ENCODE measurements at places on chromosomes 2 and 18.

DNA sequence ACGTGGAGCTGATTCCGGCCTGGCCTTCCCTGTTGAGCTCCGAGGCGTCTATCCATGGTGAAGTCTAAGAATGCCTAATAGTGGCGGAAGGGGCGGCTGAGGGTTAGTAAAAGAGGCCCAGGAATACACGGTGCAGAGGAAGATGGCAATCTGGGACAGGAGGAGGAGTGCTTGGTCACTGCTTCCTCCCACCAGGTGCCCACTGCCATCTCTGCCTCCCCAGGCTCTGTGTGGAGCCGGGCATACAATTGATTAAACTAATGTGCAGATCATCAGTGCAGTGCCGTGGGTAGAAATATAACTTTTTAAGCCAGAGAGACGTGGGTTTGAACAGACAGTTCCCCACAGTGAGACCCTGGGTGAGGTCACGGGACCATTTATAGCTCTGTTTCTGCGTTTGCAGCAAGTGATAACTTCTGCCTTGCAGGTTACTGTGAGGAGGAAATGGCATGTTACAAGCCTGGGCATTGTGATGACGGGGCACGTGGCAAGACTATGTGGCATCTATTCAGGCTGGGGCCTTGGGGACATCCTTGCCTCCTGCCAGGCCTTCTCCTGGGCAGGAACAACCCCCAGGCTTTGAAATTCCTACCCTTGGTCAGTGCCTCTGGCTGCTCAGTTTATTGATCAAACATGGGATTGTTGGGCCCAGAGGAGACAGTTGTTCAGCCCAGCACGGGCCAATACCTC lies 204.9 kb downstream of the ASB1 start:
- no peak overlapping the region for H3K4me3 ChIP-seq
- H3K27ac ChIP-seq: no peak overlapping the region
- DNase-seq: no peak
- H3K27me3 ChIP-seq: no peaks in the 10 kb centered on the region
- no peaks in the 10 kb centered on the region for H3K4me1 ChIP-seq
- H3K36me3 ChIP-seq: no peaks in the 10 kb centered on the region

- no peaks in the 10 kb centered on the region for H3K27me3 ChIP-seq
- H3K4me3 ChIP-seq: no peak overlapping the region
- no peak overlapping the region for H3K27ac ChIP-seq
- no peak for DNase-seq
- no peaks in the 10 kb centered on the region for H3K4me1 ChIP-seq
Observed at GRCh38 chr2:175728032-175728431, 274.0 kb downstream of the LNPK start.

DNA sequence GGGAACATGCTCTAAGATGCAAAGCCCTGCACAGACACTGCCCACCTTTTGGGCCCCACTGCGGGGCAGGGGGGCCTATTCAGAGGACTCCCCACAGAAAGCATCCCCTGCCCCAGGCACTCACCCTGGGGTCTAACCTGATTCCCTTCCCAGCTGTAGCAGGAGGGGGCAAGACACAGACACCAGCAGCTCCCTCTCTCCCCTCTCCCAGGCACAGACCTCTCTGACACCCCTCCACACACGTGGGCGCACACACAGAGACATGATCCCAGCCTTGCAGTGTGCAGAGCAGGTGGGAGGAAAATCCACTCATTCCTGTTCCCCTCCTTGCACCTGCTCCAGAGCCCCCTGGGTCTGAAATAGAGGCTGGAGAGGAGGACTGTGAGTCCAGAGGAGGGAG lies 10.7 kb downstream of the TNS1 start:
- no peaks in the 10 kb centered on the region for H3K27me3 ChIP-seq
- no peaks in the 10 kb centered on the region for H3K36me3 ChIP-seq
- no peak overlapping the region for H3K4me3 ChIP-seq
- H3K27ac ChIP-seq: no peak overlapping the region

GRCh38 chr2:170226216-170226615 lies 48.3 kb downstream of the MYO3B start:
- no peaks in the 10 kb centered on the region for H3K27me3 ChIP-seq
- no peak overlapping the region for H3K4me3 ChIP-seq
- no peak overlapping the region for H3K27ac ChIP-seq
- H3K4me1 ChIP-seq: no peaks in the 10 kb centered on the region

DNA sequence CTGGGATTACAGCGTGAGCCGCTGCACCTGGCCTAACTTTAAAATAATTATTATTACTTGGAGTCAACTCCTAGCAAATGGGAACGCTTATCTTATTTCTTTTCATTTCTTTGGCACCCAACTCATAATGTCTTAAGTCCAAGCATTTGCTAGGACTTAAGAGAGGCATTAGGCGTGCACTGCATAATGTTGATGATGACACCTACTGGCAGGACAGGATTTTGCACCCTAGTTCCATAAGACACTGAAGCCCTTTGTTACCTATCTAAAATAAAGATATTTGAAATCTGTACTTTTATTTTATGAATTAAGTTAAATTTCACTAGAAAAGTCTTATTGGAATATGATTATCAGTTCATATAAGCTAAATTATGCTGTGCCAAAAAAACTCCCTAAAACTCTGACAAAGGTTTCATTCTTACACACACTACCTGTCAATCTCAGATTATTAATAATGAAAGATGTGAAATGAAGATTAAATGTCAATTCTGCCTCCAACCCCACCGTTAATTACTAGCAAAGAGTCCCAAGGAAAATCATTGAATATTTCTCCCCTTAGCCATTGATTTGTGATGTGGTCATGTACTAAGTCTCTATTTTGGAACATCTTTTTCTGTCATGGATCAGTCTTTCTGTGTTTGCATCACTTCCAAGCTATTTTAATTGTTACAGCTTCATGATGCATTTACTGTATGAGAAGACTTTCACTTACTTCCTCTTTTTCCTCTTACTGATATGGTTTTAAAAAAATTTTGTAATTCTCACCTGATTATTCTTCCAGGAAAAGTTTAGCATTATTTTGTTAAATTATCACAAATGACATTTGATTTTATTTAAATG lies 12.7 kb upstream of the CDH2 start:
- no peaks in the 10 kb centered on the region for H3K27me3 ChIP-seq
- no peaks in the 10 kb centered on the region for H3K4me1 ChIP-seq

DNA sequence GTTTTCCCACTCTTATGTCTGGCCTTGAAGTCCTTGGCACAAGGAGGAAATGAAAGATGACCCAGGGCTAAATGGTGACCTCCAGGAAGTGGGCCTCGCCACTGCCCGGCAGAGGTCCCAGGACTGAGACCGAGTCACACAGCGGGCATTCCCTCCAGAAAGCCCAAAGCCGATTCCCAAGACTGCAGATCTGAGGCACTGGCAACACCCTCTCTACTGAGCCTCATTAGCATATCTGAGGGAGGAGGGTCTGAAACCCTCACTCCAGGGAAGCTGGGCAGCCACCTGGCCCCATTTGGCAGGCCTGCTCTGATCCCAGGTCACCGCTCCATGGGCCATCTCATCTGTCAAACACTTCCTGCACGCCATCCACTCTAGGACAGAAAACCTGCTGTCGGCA lies 29.1 kb downstream of the FAM178B start:
- H3K36me3 ChIP-seq: no peaks in the 10 kb centered on the region
- no peak overlapping the region for H3K27ac ChIP-seq
- no peak overlapping the region for H3K4me3 ChIP-seq
- H3K27me3 ChIP-seq: no peaks in the 10 kb centered on the region
- H3K4me1 ChIP-seq: peaks cover 16% of the 10 kb centered on the region
- DNase-seq: no peak

DNA sequence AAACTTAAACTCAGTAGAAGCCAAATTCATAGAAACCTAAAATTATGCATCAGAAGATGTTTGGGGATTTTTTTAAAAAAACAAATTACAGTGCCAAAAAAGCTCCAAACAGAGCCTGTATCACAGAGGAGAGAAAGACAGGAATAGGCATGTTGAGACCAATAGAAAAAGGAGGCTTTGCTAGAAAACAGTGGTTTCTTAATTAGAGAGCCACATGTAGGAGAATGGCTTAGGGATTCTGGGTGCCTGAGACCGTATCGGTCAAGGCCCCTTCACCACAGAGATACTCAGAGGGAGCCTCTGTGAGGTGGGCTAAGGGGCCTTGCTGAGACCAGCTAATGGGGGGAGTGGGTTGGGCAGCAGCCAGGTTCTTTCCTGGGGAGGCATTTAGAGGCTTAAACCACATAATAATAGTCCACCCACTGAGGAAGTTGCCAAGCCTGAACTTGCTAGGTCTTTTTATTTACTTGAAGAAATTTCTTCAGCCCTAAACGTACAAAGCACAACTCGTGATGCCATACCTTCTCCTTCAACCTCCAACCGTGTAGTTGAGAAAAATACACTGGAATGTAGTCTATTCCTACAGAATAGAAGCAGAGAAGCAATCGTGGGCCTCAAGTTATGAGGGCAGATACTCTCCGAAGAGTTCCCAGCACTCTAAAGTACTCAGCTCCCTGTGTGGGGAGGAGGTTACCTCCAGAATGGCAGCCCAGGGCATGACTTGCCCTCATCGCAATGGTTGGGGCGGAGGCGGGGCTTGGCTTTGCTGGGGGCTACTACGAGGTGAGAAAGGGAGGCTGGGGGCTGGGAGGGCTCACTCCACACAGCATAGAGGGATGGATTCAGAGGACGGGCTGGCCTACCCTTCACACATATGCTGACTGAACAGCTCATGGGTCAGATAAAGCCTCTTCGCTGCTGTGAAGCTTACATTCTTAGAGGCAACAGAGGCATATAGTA lies 237.9 kb downstream of the TPGS2 start:
- DNase-seq: no peak
- H3K27ac ChIP-seq: no peak overlapping the region
- H3K36me3 ChIP-seq: no peaks in the 10 kb centered on the region
- H3K4me3 ChIP-seq: no peak overlapping the region
- no peaks in the 10 kb centered on the region for H3K4me1 ChIP-seq
- H3K27me3 ChIP-seq: no peaks in the 10 kb centered on the region

- no peak for DNase-seq
- no peaks in the 10 kb centered on the region for H3K27me3 ChIP-seq
- no peak overlapping the region for H3K4me3 ChIP-seq
- no peaks in the 10 kb centered on the region for H3K4me1 ChIP-seq
- no peak overlapping the region for H3K27ac ChIP-seq
- no peaks in the 10 kb centered on the region for H3K36me3 ChIP-seq
Observed at GRCh38 chr2:98530114-98530513, 78.2 kb downstream of the COA5 start.

DNA sequence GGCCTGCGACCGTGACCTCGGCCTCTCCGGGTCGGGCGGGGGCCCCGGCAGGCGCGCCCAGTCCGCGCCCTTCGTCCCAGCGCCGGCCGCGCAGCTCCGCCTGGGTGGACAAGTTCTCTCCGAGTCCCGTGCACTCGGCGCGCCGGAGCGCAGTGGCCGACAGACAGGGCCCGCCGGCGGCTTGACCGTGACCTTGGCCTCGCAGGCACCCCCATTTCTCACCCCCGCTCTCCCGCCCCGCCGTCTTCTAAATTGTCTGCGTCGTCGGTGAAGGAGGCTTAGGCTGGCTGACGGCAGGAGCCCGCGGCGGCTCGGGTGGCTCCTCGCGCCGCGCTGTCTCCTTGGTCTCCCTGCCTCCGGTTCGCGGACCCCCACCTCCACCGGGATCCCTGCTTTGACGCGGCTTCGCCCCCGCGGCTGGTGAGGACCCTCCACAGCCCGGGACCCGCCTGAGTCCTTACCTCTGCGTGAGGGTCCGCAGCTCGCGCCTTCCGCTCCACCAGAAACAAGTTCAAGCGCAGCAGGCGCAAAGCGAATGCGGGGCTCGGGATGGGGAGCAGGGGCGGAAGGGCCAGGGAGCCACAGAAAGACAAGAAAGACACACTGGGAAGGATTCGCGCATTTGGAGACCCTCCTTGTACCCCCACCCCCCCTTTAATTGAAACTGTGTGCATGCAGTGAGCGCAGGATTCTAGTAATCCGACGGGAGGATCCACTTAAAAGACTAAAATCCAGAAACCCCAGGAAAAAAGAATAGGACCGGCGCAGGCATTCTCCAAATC lies 4.0 kb downstream of the PTGR3 start:
- H3K4me3 ChIP-seq: peak overlapping the region; percentile 40
- DNase-seq: peak; percentile 80
- H3K27ac ChIP-seq: peak overlapping the region; percentile 60
- H3K4me1 ChIP-seq: peaks cover 4% of the 10 kb centered on the region
- no peaks in the 10 kb centered on the region for H3K36me3 ChIP-seq
- H3K27me3 ChIP-seq: no peaks in the 10 kb centered on the region
